Esophagus squamous epithelium (tissue), 5 donors: ENCODE measurements at places on chromosomes 7 and 10.

GRCh38 chr7:6401536-6401935, 46.2 kb downstream of the DAGLB start:
- no peak for DNase-seq

GRCh38 chr7:27122077-27122910, 8.3 kb downstream of the HOXA4 start:
- DNase-seq: no peak

DNA sequence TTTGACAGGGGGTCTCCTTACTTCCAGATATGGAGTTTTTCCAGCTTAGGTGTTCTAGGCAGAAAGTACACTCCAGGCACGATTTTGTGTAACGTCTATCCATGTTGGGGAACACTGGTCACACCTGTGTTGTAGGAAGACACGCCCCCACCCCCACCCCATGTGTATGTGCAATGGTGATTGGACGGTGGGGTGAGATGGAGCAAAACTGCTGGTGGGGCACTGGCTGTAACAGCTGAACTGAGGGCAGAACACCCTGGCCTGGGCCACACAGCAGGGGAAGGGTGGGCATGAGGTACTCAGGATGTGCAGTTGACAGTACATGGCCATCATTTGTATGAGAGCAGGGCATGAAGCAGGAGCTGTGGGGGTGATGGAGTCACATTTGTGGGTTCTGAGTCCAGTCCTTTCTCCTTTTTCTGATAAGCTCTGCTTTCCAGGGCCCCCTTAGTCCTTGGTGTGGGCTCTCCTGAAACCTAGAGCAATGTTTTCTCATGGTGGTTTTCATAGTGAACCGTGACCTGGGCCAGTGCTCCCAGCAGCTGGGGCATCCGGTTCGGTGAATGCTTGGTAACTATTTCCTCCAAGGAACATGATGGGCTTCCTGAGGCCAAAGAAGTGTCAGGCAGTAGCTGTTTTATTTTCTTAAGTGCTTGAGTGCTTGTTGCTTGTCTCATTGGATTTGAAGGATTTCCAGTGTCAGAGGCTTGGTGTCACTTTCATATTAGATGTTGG, 63.4 kb upstream of the AQP1 start:
- DNase-seq: no peak

GRCh38 chr10:80484676-80485075, 30.6 kb downstream of the TSPAN14 start:
- no peak for DNase-seq

GRCh38 chr7:88217675-88218428, 2.0 kb downstream of the SRI start:
- DNase-seq: no peak

DNA sequence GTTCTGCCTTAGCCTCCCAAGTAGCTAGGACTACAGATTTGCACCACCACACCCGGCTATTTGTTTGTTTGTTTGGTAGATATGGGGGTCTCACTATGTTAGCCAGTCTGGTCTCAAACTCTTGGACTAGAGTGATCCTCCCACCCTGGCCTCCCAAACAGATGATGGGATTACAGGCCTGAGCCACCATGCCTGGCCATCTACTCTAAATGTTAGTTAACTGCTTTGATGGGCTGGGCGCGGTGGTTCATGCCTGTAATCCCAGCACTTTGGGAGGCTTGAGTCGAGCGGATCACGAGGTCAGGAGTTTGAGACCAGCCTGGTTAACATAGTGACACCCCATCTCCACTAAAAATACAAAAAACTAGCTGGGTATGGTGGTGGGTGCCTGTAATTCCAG, 74.8 kb downstream of the SEPTIN14 start:
- no peak for DNase-seq

DNA sequence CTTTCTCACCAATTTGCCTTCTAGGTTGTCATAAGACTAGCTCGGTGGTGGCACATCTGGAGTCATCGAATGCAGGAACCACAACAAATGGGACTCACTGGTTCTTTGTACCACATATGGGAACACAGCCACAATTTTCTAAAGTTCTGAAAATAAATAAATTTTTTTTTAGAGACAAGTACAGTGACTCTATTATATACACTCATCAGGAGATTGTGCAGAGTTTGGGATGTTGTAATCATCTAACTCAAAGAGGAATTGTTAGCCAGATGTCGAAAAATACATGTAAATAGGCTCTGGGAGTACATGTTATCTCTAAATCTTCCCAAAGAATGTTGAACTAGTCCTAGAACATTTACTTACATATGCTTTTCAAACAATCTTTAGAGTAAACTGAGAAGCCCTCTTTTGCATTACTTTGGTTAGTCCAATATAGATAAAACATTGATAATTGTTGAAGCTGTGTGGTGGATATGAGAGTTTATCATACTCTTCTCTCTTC, 19.6 kb upstream of the SEPTIN7 start:
- no peak for DNase-seq

DNA sequence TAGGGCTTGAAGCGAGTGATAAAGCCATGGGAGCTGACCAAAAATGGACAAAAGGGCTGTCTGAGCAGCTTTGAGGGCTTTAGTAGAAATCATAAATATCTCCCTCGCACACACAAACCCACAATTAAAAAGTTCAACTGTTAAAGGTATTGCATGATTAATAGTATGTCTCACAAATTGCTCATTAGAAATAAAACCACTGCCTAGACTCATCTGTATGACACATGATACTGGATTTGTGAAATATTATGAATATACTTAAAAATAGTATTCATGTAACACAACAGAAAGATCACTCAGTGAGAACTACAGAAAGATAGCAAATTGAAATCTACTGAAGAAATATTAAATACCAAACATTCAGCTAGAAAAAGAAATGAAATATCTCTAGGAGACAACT, 11.9 kb upstream of the PTPN12 start:
- DNase-seq: no peak

- DNase-seq: no peak
Observed at GRCh38 chr7:71707041-71707440, 575.1 kb downstream of the GALNT17 start.

DNA sequence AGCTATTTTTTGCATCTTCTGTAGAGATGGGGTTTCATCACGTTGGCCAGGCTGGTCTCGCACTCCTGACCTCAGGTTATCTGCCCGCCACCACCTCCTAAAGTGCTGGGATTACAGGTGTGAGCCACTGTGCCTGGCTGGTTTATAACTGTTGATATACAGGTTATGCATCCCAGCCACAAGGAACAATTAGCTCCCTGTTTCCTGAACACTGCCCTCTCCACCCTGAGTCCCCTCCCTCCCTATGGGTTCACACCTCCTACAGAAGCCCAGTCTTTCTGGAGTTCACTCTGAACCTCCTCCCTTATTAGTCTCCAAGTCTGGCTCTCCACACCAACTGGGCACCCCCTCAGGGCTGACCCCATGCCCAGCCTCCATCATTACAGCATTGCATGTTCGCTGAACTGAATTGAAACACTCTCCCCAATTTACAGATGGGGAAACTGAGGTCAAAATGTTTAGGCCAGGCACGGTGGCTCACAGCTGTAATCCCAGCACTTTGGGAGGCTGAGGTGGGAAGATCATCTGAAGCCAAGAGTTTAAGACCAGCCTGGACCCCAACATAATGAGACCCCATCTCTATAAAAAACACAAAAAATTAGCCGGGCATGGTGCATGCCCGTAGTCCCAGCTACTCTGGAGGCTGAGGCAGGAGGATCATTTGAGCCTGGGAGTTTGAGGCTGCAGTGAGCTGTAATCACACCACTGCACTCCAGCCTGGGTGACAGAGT, 1.7 kb upstream of the CLIP2 start:
- no peak for DNase-seq

GRCh38 chr10:45253183-45253914, 62.1 kb downstream of the OR13A1 start:
- DNase-seq: no peak

DNA sequence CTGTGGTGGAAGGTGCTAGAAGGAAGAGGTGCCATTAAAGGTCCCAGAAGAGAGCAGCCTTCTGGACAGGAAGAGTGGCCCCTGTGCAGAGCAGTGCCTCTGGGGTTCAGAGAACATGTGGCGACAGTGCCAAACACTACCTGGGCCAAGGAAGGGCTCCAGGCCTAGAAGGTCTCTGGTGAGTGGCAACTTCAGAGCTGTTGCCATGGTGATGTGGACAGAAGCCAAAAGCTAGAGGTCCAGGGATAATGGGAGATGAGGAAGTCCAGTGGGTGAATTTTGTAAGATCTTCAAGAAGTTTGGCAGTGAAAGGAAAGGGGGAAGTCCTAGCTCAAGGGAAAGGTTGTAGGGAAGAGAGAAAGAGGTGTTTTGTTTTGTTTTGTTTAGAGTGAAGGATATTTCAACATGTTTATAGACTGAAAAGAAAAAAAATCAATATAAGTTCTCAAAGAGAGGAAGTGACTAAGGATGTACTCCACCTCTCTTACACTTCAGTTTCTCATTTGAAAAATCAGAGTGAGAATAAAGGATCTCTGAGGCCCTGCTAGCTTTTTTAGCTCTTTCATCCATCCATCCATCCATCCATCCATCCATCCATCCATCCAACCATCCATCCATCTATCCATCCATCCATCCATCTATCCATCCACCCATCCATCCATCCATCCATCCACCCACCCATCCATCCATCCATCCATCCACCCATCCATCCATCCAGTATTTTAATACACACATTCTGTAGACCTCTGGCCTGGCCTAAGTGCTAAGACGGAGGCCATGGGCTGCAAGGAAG, 77.1 kb upstream of the DUSP5 start:
- no peak for DNase-seq

DNA sequence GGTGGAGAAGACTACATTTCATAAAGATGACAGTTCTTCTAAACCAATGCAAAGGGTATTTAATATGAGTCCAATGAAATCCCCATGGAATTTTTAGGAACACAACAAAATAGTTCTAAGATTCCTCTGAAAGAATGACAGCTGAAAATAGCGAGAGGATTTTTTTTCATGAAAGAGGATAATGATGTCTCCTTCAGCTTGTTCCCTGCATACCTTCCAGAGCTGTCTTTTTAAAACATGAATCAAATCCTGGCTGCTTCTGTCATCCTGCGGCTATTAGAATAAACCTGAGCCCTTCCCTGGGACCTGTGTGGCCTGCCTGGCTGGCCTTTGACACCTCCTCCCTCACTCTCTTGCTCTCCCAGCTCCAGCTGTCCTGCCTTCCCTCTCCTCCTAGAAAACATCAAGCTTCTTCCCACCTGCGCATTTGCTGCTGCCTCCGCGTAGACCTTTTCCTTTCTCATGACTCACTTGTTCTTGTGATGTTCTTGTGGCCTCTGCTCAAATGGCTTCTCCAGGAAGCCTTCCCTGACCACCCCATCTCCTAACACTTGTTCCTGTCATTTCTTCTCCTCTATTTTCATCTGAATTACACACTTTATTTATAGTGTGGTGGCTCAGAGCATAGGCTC, 57.4 kb downstream of the EEPD1 start:
- no peak for DNase-seq

DNA sequence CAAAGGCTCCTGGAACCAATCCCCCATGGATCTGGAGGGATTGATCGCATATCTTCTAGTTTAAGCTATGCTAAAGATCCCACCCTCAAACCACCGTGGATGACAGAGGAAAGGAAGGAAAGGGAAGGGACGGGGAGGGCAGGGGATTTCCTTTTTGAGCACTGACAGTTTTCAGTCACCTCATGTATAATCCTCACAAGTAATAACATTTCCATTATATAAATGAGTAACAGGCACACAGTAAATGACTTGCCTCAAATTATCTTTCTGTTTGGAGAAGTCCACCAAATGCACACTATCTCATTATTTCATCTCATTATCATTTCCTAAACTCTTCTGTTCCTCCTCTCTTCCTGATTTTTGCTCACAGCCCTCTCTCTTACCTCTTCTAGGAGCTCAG, 127.1 kb upstream of the AOAH start:
- no peak for DNase-seq

- DNase-seq: no peak
Observed at GRCh38 chr7:55474944-55475854, 97.1 kb downstream of the VOPP1 start.

- DNase-seq: no peak
Observed at GRCh38 chr7:2202901-2203765, 29.6 kb downstream of the MAD1L1 start.

DNA sequence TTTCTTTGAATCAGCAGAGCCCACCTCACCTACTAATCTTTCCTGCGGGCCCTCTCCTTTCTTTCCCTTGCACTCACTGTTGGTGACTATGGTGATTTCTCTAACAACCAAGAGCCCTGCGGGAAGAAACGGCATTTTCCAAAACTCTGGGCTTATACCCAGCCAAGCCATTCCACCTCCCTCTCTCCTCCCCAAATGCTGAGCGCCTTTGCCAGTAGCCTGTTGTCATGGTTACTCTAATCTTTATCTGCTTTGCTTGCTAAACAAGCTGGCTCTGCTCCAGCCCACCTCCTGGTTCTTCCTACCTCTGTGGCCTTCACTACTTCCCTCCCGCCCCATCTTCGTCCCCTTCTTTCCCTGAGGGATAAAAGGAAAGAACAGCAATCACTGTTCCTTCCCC, 86.7 kb downstream of the DGKI start:
- DNase-seq: no peak

GRCh38 chr10:100153239-100153825, 32.5 kb downstream of the ERLIN1 start:
- DNase-seq: no peak

DNA sequence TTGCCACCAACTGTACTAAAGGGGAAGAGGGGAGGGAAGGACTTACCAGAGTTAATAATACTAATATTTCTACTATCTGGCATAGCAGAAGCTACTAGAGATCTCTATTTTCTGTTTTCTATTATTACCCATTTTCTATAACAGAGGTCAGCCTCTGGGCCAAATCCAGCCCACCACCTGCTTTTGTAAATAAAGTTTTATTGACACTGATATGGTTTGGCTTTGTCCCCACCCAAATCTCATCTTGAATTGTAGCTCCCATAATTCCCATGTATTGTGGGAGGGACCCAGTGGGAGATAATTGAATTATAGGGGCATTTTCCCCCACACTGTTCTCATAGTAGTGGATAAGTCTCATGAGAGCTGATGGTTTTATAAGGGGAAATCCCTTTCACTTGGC, 45.9 kb upstream of the CUL1 start:
- no peak for DNase-seq

DNA sequence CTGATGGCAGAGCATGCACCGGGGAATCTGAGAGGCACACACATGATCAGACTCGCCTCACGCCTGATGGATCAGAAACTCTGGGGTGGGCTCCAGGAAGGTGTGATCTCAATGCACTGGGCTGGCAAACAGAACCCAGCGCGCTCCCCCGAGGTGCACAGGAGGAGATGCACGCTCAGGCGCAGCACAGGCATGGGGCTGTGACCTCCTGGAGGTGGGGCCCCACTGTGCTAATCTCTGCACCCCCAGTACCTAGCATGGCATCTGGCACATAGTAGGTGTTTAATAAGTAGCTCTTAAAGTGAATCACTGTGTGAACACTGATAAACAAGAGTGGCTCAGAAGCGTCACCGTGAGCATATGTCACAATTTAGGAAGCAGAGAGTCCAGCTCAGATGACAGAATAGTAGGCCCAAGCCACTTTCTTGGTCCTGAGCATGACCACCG, 57.9 kb downstream of the PROSER2 start:
- DNase-seq: no peak

- DNase-seq: no peak
Observed at GRCh38 chr7:30921540-30922401, 10.1 kb downstream of the AQP1 start.
